GDM1 (cell line): ENCODE measurements at places on chromosomes 1 and 21.

DNA sequence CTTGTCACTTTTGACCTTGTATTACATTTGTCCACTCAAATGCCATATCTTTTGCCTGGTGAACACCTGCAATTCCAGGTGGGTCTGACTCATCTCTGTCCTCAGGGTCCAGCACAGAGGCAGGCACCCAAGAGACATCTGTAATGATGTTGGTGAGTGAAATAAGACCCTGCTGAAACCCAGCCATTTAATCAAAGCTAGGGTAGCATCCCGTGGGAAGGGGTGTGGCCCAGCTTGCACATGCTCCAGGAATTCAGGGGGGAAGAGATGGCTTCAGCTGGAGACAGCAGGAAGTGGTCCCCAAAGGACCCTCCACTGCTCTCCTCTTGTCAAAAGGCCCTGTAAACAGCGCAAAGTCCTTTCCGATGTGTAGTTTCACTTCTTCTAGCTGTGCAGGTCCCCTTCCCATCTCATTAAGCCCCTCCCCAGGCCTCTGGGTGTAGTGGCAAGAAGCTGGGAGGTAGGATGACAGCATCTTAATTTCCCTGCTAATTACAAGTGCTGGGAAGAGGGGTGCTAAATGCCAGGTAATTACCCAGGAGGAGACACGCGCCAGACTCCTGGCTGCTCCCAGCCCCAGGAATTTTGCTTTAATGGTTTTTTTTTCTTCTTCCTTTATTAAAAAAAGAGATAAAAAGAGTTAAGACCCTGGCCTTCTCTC, 54.4 kb upstream of the TRABD2B start:
- DNase-seq, result no peak

GRCh38 chr1:237031480-237031879, 10.5 kb upstream of the RYR2 start:
- DNase-seq, result no peak

- no peak for DNase-seq
Observed at GRCh38 chr1:121418369-121419049, 233.7 kb downstream of the SRGAP2C start.

DNA sequence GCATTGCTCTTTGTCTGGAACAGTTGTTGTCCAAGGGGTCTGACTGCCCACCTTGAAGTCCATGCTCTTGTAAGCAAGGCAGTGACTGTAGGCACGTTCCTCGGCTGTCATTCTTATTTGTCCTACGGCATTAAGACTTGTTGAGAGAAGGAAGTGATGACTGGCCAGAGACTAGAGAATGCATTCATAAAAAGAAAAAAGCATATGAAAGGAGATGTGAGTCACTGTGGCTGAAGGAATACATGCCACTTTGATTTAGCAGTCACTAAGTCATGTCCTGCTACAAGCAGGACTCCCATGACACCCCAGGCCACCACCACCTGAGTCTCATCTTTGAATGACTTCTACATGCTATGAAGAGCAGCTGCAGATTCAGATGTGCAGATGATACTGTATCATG, 50.5 kb downstream of the CNN3 start:
- no peak for DNase-seq

GRCh38 chr1:159960721-159961381, 6.8 kb upstream of the SLAMF9 start:
- no peak for DNase-seq

GRCh38 chr21:25360593-25360992, 246.7 kb downstream of the MRPL39 start:
- no peak for DNase-seq

DNA sequence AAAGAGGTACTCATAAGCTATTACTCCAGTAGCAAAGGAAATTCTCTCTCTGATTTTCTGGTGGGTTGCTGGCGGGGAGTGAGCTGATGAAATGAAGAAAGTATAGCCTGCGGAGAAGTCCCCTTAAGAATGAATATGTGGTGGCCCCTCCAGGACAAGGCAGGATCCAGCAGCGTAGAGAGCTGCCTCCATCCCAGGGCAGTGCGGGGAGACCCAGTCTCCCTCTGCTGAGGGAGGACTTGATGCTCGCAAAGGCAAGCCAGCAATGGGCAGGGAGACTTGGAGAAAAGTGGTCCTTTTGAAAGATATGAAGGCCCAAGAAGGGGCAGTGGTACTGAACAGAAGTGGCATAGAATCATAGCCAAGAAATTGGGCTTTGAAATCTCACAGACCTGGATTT, 106.0 kb upstream of the SLC44A3 start:
- no peak for DNase-seq

GRCh38 chr1:229664133-229664689, 38.2 kb downstream of the URB2 start:
- DNase-seq, result no peak
